ENCODE measurements at places on chromosomes 4 and X. TPM values are rescaled to one million over a fixed set of nuclear protein-coding genes. Genes with fewer than 3 reads are reported as not detected.

- no peak for DNase-seq
- H3K36me3 ChIP-seq: no peaks in the 10 kb centered on the region
- H3K27me3 ChIP-seq: no peaks in the 10 kb centered on the region
Measured at GRCh38 chr4:166895771-166896170, 338.5 kb downstream of the SPOCK3 start.

DNA sequence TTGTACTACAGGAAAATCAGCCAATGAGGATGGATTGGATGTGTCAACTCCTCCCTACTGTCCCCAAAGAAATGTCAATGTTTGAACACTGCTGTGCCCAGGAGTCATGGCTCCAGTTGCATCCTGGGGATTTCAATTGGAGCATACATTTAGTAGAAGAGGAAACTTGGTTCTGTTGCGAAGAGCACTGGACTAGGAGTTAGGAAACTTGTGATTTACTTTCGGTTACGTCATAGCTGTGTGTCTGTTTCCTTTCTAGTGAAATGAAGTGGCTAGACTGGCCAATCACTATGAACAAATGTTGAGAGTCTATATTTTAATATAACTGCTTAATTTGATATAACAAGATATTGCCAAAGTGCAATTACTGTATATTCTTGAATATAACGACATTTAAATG lies 35.2 kb downstream of the ARL9 start:
- H3K36me3 ChIP-seq: no peaks in the 10 kb centered on the region
- H3K27ac ChIP-seq: no peak overlapping the region
- H3K27me3 ChIP-seq: peaks cover 11% of the 10 kb centered on the region
- no peak for DNase-seq
- H3K4me3 ChIP-seq: no peak overlapping the region

DNA sequence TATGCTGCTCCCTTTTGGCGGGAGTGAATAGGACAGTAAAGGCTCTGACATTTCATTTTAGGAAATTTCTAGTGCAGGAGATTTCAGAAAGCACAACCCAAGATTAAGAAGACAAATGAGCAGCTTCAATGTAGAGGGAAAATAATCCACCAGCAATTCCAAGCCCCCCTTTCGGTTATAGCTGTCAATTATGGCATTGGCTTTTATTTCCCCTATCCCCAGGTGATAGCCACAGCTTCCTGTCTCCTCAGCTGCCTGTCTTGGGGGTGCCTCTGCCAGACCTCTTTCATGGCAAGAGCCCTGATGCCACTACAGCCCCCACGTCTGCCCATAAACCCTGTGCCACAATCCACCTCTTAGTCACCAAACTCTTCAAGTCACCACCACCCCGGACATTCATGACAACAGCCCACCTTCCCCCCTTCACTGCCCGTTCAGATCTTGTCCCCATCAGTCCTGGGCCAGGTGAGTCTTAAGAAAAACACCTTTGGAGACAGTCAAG lies 48.4 kb upstream of the CLNK start:
- peaks cover 68% of the 10 kb centered on the region for H3K4me1 ChIP-seq
- peak overlapping the region; percentile 40 for H3K27ac ChIP-seq
- H3K27me3 ChIP-seq: no peaks in the 10 kb centered on the region
- H3K4me3 ChIP-seq: peak overlapping the region; percentile 74

GRCh38 chrX:83829874-83830273 lies 31.1 kb upstream of the CYLC1 start:
- no peak for DNase-seq
- no peaks in the 10 kb centered on the region for H3K27me3 ChIP-seq
- no peaks in the 10 kb centered on the region for H3K4me1 ChIP-seq
- H3K36me3 ChIP-seq: no peaks in the 10 kb centered on the region
- no peak overlapping the region for H3K4me3 ChIP-seq

TSPAN5 gene
- 22.9 TPM for total RNA-seq

DNA sequence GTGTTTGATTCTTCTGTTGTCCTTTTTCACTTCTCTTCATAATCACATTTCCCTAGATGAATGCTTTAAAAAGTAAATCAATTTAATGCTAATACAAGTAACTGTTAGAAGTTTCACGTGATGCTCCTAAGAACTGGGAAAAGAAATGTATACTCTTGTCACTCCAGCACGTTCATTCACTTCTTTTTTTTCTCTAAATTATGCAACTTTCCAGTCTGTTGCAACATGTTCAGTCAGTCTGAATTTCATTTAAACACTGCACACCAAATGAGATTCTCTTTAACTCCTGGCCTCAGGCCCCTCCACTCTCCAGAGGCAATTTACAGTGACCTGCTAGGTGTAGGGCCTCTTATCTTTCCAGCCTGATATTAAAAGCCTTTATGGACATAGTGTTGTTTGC lies 321.9 kb downstream of the HS3ST1 start:
- DNase-seq: no peak
- no peaks in the 10 kb centered on the region for H3K4me1 ChIP-seq
- no peaks in the 10 kb centered on the region for H3K27me3 ChIP-seq
- no peak overlapping the region for H3K27ac ChIP-seq
- no peaks in the 10 kb centered on the region for H3K36me3 ChIP-seq

- H3K27ac ChIP-seq: no peak overlapping the region
- H3K4me1 ChIP-seq: no peaks in the 10 kb centered on the region
- peaks cover 9% of the 10 kb centered on the region for H3K27me3 ChIP-seq
- no peak for DNase-seq
- H3K4me3 ChIP-seq: no peak overlapping the region
- H3K36me3 ChIP-seq: no peaks in the 10 kb centered on the region
Measured at GRCh38 chr4:87947381-87948160, 27.9 kb upstream of the SPP1 start.

DNA sequence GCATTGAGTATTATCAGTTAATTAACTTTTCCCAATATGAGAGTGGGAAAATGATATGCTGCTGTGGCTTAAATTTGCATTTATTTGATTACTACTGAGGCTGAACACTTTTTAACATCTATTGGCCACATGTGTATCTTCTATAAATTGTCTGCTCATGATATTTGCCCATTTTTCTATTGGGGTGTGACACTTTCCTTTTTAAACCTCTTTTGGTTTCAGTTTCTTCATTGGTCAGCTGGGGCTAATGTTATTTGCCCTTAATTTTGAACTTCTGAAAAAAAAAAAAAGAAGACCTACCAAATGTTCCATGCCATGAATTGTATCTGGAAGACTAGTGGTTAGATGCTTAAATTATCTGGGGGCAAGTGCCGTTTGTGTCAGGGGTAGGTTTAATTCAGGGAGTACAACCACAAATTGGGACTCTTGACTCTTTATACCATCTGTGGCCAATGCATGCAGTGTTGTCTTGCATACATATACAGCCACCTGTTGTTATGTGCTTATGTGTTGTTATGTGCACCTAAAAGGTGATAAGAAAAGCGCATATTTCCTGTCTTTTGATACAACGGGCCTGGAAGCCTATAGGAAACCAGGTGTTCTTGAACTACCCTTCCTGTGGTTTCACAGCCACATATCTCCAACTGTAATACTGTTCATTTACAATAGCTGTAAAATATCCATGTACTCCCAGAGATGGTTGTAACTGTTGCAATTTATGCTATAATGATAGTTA lies 49.0 kb downstream of the SH2D1A start:
- no peak for DNase-seq
- H3K4me3 ChIP-seq: peak overlapping the region; percentile 44
- H3K27me3 ChIP-seq: no peaks in the 10 kb centered on the region
- no peak overlapping the region for H3K27ac ChIP-seq
- no peaks in the 10 kb centered on the region for H3K36me3 ChIP-seq

DNA sequence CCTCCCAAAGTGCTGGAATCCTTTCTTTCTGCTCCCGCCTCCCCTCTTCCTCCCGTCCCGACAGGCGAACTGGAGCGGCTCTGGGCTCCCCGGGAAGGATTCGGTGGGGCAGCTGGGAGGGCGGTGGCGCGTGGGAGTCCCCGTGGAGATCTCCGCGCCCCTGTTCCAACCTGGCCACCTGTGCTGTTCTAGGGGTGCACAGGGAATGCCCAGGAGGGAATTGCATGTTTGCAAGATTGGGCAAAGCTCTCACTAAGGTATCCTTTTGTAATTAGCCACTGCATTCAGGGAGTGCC lies 11.2 kb upstream of the ELF4 start:
- no peak for DNase-seq
- peak overlapping the region; percentile 78 for H3K4me3 ChIP-seq
- no peak overlapping the region for H3K27ac ChIP-seq
- H3K27me3 ChIP-seq: no peaks in the 10 kb centered on the region
- H3K4me1 ChIP-seq: peaks cover 29% of the 10 kb centered on the region

SSX4B gene
- not detected for total RNA-seq

ACE2 gene
- 0.53 TPM for total RNA-seq

DNA sequence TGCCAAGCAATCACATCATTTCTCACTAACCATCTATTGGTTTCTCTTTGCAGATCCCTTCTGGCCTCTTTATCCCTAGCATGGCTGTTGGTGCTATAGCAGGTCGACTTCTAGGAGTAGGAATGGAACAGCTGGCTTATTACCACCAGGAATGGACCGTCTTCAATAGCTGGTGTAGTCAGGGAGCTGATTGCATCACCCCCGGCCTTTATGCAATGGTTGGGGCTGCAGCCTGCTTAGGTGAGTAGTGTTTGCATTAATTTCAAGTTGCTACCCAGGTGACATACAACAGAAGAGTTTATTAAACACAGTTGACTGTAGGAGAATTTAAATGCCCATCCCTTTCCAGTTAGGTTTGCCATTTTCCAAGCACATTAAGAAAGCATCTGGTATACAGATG lies 112.2 kb downstream of the AKAP4 start:
- peaks cover 9% of the 10 kb centered on the region for H3K27me3 ChIP-seq
- H3K36me3 ChIP-seq: no peaks in the 10 kb centered on the region
- H3K27ac ChIP-seq: no peak overlapping the region
- H3K4me3 ChIP-seq: no peak overlapping the region
- DNase-seq: no peak

GRCh38 chr4:139916041-139916440 lies 237.9 kb downstream of the MAML3 start:
- H3K4me1 ChIP-seq: no peaks in the 10 kb centered on the region
- no peak overlapping the region for H3K4me3 ChIP-seq
- H3K27me3 ChIP-seq: peaks cover 11% of the 10 kb centered on the region
- no peak for DNase-seq
- H3K27ac ChIP-seq: no peak overlapping the region
- H3K36me3 ChIP-seq: no peaks in the 10 kb centered on the region

DNA sequence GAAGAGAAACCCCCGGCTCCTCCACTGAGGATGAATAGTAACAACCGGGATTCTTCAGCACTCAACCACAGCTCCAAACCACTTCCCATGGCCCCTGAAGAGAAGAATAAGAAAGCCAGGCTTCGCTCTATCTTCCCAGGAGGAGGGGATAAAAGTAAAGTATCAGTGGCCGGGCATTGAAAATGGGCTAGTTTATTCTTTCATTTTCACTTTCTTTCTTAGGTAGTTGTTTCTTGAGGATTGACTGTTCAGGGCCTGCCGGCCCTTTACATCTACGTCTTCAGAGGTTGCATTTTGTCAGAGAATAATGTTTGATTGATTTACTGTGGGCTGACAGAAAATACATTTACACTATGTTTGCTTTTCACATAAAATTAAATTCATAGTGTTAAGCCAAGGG lies 27.1 kb downstream of the PAK3 start:
- DNase-seq: peak; percentile 3
- H3K27me3 ChIP-seq: peaks cover 33% of the 10 kb centered on the region
- H3K4me1 ChIP-seq: peaks cover 15% of the 10 kb centered on the region

PASD1 gene
- not detected for total RNA-seq

DNA sequence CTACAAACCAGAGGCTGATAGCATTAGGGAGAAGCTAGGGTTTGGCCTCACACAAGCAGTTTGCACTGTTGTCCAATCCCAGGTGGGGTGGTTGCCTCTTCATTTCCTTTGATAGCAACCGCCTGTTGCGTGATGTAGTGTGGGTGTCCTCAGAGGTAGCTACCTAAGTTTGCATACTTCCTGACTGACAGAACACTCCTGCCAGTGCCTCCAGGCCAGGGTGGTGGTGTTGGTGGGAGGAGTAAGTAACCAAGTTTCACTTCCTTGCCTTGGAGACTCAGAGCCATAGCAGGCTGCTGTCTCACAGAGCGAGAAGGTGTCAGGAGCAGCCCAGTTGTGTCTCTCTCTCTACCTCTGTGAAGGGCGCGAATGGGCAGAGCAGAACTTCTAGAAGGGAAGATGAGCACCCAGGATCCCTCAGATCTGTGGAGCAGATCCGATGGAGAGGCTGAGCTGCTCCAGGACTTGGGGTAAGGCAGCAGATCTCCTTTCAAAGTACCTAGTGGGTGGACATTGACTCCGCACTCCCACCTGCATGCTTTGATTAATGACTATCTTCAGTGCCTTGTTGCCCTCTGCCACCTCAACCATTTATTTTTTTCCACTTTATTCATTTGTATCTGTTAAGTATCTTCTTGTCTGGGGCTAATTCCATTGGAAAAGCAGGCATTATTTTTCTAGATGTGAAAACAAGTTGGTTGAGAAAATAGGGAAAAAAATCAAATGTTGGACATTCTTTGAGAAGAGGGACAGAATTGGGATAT lies at the start of gene DAPP1:
Gene DAPP1, plus strand, starts transcription at position 283 of the 764 bp plus-strand sequence. Its CDS starts 87 bp downstream, at position 370.
- H3K36me3 ChIP-seq: no peaks in the 10 kb centered on the region
- no peaks in the 10 kb centered on the region for H3K27me3 ChIP-seq
- peak within 1 kb of the TSS; percentile 64 for H3K27ac ChIP-seq
- peak within 1 kb of the TSS; percentile 91 for H3K4me3 ChIP-seq
- H3K4me1 ChIP-seq: peaks cover 90% of the 10 kb centered on the region
- peak; percentile 83 for DNase-seq

- H3K36me3 ChIP-seq: no peaks in the 10 kb centered on the region
- peaks cover 5% of the 10 kb centered on the region for H3K4me1 ChIP-seq
- no peak for DNase-seq
- no peak overlapping the region for H3K27ac ChIP-seq
- H3K4me3 ChIP-seq: no peak overlapping the region
Measured at GRCh38 chr4:152900395-152900794, 35.7 kb upstream of the FHDC1 start.

- H3K4me1 ChIP-seq: no peaks in the 10 kb centered on the region
- H3K27ac ChIP-seq: no peak overlapping the region
- DNase-seq: no peak
- H3K27me3 ChIP-seq: no peaks in the 10 kb centered on the region
- no peak overlapping the region for H3K4me3 ChIP-seq
Measured at GRCh38 chr4:163833669-163834068, 339.2 kb downstream of the TMA16 start.

- no peaks in the 10 kb centered on the region for H3K36me3 ChIP-seq
- DNase-seq: no peak
Measured at GRCh38 chr4:140762202-140762601, 6.0 kb upstream of the TBC1D9 start.

- no peak overlapping the region for H3K4me3 ChIP-seq
- peaks cover 8% of the 10 kb centered on the region for H3K27me3 ChIP-seq
- H3K27ac ChIP-seq: no peak overlapping the region
- H3K4me1 ChIP-seq: peaks cover 7% of the 10 kb centered on the region
Measured at GRCh38 chr4:53925050-53925605, 139.3 kb downstream of the CHIC2 start.

P2RY4 gene
- 0.69 TPM for total RNA-seq

DNA sequence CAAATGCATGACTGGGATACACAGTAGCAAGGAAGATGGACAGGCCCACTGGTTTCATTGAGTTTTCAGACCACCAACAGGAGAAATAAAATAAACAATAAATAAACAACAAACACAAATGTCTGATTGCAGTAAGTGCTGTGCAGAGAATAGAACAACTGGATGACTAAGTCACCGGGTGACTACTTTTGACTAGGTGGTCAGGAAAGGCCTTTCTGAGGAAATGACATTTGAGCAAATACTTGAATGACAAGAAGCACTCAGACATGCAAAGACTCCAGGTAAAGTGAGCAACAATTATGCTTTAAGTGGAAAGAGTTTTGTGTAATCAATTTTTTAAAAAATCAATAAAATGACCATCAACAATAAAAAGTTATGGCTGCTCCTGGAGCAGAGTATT lies 137.7 kb downstream of the BTC start:
- peaks cover 5% of the 10 kb centered on the region for H3K4me1 ChIP-seq
- no peak overlapping the region for H3K27ac ChIP-seq
- no peaks in the 10 kb centered on the region for H3K27me3 ChIP-seq
- no peak overlapping the region for H3K4me3 ChIP-seq
- no peaks in the 10 kb centered on the region for H3K36me3 ChIP-seq
- DNase-seq: no peak

PDZD4 gene
- 5.0 TPM for total RNA-seq

AFM gene
- total RNA-seq: not detected
